T follicular helper cell (primary cell): ENCODE measurements at places on chromosomes 5 and 9.

GRCh38 chr5:89324990-89325389, 442.0 kb upstream of the MEF2C start:
- no peak for DNase-seq

- no peak for DNase-seq
Measured at GRCh38 chr9:127898433-127899127, 823 bp downstream of the ST6GALNAC6 start.

GRCh38 chr5:77210964-77211690, 647 bp downstream of the PDE8B start:
- no peak for DNase-seq

- DNase-seq = no peak
Measured at GRCh38 chr9:5949103-5949699, 58.5 kb downstream of the MLANA start.

DNA sequence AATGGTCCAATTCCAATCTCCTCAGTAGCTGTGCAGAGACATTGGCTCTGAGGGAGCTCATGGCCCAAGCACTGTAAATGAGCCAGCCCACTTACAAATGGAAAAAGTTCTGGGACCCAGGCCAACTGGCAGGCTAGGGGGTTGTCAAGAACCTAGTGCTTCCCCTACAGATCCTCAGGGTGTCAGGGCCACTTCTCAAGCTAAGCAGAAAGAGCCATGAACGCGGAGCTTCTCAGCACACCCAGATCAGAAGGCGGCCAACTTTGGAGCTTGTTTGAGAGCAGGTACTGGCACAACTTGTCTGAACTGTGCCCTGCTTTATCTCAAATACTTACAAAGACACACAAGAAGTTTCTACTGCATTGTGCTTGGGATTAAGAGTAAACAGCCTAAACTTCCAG, 17.5 kb downstream of the TLE1 start:
- no peak for DNase-seq

DNA sequence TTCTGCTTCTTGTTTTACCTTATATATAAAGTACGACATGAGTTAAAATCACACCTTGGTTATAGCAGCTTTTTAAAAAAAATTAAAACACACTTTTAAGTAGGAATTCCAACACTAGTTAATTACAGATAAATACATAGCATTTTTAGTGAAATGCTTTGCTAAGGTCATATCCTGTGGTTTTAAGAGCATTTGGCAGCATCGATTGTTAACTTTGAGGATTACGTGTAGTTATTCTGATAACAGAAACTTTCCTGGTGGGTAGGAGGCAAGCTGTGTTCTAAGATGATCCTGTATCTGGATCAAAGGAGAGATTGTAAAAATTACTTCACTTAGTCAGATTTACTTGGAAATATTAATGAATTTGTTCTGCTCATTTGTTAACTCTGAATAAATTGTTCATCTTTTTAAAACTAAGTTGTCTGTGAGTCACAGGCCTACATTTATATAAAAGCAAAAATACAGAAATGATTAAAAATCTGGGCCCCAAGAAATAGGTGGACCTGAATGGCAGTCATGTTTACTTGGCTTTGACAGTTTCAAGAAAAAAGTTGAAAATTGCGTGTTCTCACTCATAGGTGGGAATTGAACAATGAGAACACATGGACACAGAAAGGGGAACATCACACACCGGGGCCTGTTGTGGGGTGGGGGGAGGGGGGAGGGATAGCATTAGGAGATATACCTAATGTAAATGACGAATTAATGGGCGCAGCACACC, 58.3 kb downstream of the TRIO start:
- no peak for DNase-seq

- no peak for DNase-seq
Measured at GRCh38 chr5:77163453-77163852, 47.0 kb upstream of the PDE8B start.

GRCh38 chr9:127862075-127863011, 7.9 kb upstream of the ENG start:
- DNase-seq = peak; percentile 16

DNA sequence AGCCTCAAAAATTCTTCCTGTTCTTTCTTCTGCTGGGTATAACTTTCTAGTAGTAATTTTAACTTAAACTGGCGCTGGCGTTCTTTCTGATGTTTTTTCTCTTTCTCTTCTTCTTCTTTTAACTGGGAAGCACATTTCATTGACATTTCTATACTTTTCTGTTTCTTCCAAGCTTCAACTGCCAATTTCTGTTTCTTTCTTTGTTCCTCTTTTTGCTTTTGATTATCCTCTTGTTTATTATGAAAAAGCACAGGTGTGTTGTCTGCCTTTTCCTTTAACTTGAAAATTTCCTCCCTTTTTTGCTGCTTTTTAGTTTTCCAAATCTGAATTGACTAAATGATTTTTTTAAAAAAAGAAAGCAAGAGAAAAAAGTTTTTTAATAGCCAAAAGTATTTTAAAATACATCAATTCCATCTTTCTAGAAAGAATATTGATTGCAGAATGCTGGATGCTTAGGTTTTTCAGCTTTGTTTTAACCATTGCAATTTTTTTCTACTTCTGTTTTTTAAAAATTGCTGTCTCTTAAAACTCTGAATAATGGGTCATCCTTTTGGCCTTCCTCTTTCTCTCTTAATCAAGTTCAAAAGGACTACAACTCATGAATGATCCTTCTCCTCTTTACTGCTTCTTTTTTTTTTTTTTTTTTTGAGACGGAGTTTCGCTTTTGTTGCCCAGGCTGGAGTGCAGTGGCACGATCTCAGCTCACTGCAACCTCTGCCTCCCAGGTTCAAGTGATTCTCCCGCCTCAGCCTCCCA, 8.8 kb upstream of the PGGT1B start:
- no peak for DNase-seq

DNA sequence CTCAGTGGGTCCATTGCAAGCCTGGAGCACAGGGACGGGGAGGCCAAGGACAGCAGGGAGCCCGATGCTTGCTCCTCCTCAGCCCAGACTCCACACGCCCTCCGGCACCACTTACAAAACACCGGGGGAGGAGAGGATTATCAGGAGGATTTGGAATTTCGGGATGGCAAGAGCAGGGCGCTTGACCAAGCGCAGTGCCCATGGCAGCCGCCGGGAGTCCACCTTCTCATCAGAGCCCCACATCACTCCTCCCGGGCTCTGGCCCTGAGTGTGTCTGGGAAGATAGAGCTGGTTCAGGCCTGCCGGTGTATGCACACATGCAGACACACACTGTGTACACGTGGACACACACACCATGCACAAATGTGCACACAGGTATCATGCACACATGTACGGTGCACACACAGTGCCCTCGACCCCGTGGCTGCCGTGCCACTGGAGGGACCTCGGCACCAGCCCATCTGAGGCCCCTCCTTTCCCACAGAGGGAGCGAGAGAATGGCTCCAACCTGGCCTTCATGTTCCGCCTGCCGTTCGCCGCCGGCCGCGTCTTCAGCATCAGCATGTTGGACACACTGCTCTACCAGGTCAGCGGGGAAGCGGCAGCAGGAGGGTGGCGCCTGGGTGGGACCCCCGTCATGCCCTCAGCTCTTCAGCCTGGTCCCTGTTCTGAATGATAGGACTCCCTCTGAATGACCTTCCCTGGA, 81.7 kb downstream of the KCNT1 start:
- DNase-seq = no peak
